ENCODE measurements at places on chromosomes 11 and 22.

DNA sequence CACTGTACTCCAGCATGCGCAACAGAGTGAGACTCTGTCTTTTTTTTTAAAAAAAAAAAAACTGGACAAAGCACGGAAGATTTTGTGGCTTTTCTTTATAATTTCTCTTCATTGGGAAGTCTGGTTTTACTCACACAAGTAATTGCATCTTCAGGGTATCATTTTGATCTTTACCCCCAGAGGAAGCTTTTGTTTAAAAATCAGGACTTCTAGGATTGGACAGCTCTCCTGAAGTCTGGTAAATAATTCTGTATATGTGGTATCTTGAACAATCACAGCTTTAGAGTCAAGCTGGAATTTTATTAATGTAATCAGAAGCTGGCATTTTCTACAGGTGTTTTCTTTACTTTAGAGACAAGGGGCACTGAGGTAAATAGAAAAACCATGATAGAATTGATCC is 208.1 kb upstream of the NARS2 start:
- no peak for DNase-seq

DNA sequence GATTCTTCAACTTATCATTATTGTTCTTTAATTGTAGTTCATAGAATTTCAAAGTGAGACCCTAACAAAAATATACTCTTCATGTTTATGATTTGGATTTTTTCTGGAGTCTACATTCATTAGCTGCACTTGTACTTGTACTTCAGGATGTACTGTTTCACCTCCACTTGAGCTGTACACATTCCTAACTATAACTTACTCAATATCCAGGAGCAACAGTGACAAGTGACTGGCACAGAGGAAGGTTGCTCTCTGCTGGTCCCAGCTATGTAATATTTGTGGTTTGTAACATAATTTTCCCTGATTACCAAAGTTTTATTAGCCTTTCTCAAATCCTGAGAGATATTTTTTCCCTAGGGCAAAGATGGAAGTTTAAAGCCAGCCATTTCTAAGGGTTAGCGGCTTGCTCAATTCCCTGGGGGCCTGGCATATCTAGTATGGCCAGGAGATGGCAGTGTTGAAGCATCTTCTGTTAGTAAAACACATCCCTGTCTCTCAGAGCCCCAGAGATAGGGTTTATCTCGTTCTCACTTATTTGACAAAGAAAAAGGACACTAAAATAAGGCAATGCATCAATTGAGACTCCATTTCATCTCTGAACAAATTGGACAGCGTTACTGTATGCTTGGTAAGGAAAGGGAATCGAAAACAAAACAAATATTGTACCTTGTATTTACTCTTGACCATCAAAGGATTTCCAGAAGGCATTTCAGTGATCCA is 14.2 kb downstream of the OR52A5 start:
- DNase-seq = peak; percentile 83

DNA sequence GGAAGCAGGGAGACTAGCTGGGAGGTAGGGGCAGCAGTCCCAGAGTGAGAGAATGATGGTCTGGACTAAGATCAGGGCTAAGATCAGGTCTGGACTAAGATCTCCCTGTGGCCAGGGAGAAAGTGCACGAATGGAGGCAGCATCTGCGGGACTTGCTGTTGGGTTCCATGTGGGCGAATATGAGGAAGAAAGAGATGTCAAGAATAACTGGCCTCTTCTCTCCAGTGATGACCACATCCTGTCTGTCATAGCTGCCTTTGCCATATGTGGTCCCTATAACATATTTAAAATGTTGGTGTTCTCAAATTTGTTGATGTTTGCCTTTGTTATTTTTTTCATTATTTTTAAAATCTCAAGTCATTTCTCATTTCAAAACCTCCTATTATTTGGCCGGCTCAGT is 27.4 kb upstream of the CXCR5 start:
- no peak for DNase-seq

GRCh38 chr11:35116245-35116644 is 22.7 kb upstream of the CD44 start:
- no peak for DNase-seq

- no peak for DNase-seq
These were observed 110.2 kb downstream of the UVRAG start for GRCh38 chr11:75924966-75925784.

- DNase-seq = no peak
These were observed 181.5 kb downstream of the MAML2 start for GRCh38 chr11:96161307-96162089.

GRCh38 chr11:64355078-64355940 is 3.7 kb upstream of the RPS6KA4 start:
- DNase-seq = peak; percentile 85

DNA sequence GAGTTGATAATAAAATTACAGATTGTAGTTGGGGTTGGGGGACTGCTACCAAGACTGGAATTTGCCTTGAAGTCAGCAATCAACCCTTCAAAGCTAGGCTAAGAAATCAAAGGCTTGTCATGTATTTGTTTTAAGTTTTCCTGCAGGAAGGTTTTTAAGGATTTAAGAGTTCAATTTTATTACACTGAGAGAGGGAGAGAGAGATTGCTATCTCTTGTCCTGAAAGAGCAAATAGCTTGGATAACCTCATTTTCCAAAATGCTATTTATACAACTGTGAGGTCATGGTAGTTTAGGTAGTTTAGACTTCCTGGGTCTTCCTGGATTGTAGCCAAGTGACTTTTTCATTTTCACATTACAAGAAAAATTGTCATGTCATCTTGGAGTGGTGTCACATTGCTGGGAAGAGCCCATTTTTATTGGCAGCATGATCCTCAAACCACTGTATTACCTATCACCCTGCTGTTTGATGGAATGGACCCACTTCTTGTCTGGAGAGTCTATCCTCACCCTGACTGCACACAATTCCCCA is 10.1 kb upstream of the PRSS23 start:
- no peak for DNase-seq

DNA sequence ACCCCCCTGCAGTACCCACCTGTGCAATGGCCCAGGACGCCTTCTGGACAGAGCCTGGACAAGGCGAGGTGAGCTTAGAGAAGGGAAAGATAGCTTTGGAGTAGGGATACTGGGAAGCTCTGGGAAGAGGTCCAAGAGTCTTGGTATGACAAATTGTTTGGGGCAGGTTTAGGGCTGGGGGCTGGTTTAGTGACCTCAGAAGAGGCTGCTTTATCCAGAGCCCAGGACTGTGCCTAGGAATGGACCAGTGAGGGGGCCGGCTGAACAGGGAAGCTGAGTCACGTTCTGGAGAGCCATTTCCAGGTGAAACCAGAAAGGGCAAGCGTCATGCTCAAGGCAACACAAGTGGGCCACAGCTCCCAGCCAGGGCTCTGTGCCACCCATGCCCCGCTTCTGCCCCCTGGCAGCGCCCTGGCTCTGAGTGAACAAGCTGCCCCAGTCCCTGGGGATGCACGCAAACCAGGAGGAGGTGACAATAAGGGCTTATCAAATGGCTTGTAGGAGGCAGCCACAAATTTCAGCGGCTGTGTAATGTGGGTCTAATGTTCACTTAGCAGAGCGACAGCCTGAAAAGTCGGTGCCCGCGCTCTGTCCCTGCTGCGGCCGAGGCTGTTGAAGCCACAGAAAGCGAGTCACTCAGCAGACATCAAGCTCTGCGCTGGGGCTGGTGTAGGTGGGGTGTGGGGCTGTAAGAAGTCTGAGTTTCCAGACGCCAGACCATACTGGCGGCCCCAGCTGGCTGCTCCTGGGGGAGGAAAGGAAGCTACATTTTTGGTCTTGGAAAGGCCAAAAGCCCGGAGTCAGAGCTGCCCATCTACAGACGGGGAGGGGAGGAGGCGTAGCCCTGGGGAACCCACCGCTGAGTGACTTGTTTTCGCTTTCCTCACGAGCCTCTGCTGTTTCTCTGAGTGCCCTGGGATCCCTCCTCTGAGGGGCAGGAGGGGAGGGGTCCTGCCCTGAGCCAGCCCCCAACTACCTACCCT is 18.3 kb upstream of the SYT7 start:
- DNase-seq = peak; percentile 59

GRCh38 chr11:1437500-1437899 is 47.8 kb downstream of the BRSK2 start:
- no peak for DNase-seq

DNA sequence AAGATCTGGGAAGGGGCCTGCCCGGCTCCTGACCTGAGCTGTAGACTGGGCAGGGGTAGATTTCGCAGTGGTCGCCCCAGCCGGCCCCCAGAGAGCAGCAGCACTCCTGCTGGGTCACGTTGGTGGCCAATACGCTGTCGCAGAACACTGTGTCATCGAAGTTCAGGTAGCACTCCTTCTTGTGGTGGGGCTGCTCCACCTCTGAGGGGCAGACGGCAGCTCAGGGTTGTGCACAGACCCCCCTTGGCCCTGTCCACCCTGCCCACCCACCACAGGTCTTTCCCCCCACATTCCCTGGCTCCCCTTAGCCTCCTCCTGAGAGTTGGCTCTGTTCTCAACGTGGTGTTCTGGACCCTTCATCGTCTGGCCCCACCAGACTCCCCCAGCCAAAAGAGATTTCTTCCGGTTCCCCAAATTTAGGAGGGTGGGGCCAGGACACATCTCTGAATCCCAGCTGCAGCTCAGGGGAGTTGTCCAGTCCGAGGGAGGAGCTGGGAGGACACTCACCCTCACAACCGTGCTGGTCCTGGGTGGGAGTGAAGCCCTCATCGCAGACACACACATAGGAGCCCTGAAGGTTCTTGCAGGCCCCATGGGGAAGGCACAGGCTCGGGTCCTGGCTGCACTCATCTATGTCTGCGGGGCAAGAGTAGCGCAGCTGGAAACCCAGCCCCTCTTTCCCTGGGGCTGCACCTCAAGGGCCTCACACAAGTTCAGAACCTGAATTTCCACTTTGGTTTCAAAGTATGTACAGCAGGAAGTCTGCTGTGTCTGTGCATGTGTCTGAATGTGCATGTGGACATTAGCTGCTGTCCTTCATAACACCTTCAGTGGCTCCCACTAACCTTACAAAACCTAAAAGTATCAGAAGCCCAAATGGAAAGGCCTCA is 16.5 kb downstream of the SCYL1 start:
- DNase-seq = no peak

DNA sequence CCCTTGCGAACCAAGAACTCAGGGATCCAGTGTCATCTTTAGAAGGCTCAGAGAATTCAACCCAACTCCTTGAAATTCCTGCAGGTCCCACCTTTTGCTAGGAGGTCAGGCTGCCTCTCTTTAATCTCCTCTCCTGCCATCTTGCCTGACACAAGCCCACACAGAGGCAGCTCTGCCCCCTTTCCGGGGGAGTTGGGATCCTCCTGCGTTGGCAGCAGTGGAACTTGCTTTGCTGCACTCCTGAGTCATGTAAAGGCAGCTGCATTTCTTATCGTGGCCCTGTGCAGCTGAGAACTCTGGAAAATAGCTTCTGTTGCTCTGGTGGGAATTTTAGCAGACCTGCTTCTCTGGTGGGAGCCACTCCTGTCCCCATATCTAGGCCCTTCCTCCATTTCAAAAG is 142.3 kb upstream of the TBCEL start:
- no peak for DNase-seq

DNA sequence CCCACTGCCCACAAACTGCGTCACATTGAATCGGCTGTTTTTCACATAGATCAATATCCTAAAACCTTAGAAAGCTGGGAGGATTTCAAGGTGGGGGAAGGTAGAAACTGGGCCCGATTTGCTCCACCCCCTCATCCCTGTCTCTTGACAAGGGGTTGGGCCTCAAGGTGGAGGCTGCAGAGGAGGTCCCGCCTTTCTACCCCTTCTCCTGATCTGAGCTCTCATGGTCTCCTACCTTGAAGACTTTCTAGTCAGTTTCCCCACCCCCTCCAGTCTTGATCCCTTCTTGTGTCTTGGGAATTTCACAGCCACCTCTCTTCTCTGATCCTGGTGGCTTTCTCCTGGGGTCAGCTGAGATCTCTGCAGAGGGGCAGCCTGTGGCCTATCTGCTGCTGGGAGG is 4.5 kb upstream of the STARD10 start:
- DNase-seq = no peak

DNA sequence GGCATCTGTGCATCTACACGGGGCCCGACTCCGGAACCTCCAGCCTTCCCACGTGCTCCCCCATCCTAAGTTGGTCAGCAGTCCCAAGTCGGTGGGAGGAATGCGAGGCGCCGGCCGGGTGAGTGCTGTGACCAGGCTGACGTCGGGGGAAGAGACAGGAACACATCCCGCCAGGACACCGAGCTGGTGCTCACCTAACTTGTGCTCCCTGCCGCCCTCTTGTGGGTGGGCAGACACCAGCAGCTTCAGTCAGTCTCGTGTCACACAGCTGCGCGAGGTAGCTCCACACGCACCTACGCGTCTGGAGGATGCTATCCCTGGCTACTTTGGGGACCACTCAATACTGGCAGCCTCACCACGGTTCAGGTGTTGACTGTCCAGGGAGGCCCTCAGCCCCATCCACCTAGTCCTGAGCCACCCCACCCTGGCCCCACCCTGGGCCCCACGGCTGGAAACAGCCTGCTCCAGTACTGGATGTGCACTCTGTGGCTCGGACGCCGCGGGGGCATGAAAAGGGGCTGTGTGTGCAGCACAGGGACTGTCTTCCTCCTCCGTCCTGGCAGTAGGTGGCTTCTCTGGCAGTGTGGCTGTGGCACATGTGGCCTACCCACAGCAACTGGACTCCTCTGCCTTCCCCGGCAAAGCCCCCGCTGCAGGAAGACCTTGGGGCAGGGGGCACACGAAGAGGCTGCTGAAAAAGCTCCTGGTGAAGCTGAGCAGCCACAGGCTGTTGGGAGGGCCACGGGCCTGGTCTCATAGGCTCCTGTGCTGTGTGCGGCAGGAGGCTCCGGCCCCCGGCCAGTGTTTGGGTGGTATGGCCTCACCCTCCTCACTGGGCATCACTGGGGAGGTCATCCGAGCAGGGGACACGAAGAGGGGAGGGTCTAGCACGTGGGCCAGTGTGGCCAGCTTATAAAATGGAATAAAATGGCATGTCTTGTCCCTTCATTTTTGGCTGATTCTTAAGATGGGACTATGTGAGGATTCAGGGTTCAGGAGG is 11.2 kb upstream of the BID start:
- peak; percentile 95 for DNase-seq

- no peak for DNase-seq
These were observed 863.6 kb downstream of the FAM181B start for GRCh38 chr11:81870066-81870412.

GRCh38 chr11:22431106-22431505 is 92.9 kb downstream of the SLC17A6 start:
- no peak for DNase-seq

DNA sequence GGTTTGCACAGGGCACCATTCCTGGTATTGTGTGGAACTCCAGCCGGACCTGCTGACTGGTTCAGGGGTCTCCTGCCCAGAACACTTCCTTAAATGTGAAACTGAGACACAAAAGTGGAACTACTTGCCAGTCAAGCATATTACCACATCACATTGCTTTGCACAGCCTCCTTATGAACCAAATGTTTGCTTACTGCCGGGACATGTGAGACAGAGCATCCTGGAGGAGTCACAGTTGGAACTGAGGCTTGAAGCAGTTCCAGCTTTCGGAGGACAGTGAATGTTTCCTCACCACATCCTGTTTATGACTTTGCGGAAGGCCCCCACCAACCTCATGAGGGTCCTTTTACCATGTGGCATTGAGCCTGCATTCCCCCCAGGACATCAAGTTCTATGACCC is 105.8 kb upstream of the ARHGAP42 start:
- DNase-seq = no peak

GRCh38 chr22:17167486-17167885 is 8.4 kb upstream of the HDHD5 start:
- DNase-seq = no peak

All from WTC11 (cell line).